ENCODE measurements at places on chromosomes 5 and 9.

DNA sequence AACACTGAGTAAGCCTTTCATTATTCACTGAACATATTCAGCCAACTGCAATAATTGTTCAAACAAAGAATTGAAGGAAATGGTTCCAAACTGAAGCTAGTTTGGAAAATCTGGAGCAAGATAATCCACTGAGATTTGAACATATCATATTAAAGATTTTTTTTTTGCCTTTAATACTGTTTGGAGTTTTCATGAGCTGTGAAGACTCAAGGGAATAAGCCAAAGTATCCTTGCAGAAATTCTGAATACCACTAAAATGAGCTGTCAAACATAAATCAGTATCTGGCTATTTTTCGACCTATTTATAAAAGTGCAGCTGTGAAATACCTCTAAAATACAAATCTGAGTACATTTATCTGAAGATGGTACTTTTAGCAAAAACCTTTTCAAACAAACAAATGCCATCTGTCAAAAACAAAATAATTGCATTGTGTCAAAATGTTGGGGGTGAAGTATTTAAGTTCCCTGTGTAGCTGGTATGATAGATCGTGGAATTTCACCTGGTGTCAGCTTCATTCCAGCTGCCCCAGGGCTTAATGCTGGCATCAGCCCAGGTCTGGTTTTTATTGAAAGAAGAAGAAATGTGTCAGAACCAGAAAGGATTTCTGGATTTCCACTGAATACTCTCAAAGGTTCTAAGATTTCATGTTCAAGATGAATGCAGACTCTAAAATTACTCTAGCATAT is 149.0 kb upstream of the GRAMD2B start:
- DNase-seq, result peak; percentile 4

DNA sequence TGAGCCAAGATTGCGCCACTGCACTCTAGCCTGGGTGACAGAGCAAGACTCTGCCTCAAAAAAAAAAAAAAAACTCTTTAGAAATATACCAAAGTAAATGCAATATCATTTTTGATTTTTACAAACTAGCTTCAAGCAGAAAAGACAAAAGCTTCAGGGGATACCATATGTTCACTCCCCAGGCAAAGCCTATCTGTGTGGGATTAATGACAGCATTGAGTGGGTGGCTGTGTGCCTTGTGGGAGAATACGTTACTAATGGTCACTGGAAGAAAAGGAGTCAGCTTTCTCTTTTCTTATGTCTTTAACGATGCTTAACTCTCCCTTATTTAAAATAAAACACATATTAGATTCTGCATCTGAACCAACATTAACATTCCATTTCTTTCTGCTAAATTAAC is 1.9 kb downstream of the PCA3 start:
- DNase-seq, result no peak

GRCh38 chr5:160960592-160960991 is 108.6 kb upstream of the ATP10B start:
- no peak for DNase-seq

GRCh38 chr5:138011991-138012390 is 20.9 kb downstream of the FAM13B start:
- DNase-seq, result no peak

DNA sequence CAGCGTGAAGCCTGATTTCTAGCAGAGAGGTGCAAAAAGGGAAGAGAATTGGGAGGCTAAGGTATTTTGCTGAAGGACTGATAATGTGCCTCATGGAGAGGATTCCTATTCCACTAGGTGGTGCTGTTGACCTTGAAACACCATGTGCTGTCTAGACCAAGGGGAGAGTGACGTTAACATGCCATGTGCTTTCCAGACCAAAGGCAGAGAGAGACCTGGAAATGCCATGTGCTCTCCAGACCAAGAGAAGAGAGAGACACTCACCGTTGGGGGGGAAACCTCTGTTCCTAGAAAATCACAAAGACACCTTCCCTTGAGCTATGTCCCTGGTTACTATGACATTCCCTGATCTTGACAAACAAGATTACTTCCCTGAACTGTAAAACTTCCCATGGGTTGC is 286.0 kb upstream of the TUSC1 start:
- DNase-seq, result peak; percentile 54

GRCh38 chr5:174567506-174568141 is 156.8 kb upstream of the MSX2 start:
- no peak for DNase-seq
